ENCODE measurements at places on chromosomes 2 and 18.

- DNase-seq, result no peak
These were observed 100.5 kb upstream of the UNC80 start for GRCh38 chr2:209671020-209671680.

- DNase-seq, result no peak
These were observed 20.0 kb upstream of the CXCR4 start for GRCh38 chr2:136137982-136138381.

- no peak for DNase-seq
These were observed 65.9 kb downstream of the CAB39 start for GRCh38 chr2:230778350-230779063.

DNA sequence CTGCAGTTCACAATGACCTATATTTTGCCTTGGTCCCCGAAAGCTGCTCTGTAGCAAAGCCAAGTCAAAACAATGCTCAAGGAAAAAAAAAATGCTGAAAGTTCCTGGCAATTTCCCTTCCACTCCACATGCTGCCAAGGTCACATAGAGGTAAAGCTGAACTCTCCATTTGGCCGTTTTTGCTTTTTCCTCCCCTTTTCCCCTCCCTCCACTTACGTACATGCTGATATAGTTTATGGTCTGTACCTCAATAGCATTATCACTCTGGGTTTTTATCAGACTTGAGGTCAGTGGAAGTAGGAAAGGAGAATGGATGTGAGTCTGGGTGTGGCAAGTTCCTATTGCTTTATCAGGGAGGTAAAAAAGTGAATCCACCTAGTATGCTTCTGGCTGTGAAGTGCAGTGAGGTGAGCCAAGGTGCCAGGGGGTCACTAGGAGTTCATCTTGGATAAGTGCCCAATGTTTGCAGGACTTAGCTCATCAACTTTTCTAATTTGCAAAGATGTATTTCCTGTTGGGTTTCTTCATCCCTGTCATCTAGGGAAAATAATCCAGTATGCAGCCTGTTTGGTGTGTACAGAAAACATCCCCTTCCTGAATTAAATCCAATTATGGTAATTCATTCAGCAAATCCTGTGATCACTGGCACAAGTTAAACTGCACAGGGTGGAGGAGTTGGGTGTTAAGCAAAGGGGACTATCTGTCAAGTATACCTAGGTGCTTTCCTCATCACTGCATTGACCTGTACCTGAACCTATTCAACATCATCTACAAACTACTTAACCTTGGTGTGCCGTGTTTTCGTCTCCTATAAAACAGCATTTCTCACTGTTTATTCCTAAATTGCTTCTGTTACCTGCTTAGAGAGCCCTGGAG lies 124.3 kb upstream of the CYP26B1 start:
- DNase-seq, result no peak

DNA sequence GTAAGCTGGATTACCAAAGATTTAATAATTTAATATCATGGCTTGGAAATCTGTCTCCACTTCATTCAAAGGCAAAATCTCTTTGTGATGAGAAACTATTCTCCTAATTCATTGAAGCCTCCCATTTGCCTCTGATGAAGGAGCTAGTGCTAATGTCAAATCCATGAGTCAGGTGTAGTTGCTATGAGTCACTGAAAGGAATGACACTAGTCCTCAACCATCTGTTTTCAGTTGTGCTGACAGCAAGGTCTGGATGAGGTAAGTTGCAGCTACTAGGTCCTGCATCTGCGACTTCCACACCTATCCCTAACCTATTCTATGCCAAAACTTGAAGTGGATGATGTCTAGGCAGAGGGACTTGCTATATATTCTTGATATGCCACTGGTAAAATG lies 324.0 kb upstream of the UBE2E3 start:
- DNase-seq, result no peak

DNA sequence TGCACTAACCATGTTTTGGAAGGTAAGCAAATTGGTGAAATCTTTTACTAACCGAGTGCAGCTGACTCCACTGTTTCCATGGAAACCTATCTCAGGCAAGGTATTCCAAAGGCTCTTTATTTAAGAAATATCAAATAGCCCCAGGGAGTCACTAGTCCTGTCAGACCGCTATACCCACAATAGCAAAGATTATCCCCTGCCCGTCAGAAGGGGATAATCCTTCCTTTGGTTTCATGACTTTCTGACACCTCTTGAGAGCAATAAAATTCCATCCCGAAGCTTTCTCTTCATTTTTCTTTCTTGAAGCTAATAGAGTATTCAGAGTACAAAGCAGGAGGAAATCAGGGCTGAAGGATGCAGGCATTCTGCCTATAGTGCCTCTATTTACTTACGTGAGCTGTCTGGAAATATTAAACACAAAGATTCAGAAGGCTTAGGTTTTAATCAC lies 34.7 kb upstream of the MAP2 start:
- DNase-seq, result no peak

DNA sequence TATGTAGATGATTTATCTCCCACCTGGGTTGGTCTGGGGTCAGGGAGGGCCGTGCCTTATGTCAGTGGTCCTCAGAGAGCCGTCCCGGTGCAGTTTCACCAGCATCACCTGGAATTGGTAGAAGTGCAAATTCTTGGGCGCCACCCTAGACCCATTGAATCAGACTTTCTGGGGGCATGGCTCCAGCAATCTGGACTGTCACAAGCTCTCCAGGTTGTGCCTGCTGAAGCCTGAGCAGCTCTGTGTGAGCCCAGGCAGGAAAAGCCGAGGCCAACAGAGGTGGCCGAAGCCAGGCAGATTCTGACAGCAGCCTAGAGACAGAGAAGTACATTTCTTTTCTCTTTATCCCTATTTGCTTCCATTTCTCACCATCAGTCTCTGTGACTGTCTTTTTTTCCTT lies 98.4 kb upstream of the SEC11C start:
- DNase-seq, result no peak

- no peak for DNase-seq
These were observed 741.7 kb downstream of the PLCL1 start for GRCh38 chr2:198546122-198546521.

Measured in nephron progenitor cell (in vitro differentiated cells).